ENCODE measurements at places on chromosomes 16 and 17.
A peak's percentile ranks its signal among the peaks of the same experiment; 100 is the strongest.

DNA sequence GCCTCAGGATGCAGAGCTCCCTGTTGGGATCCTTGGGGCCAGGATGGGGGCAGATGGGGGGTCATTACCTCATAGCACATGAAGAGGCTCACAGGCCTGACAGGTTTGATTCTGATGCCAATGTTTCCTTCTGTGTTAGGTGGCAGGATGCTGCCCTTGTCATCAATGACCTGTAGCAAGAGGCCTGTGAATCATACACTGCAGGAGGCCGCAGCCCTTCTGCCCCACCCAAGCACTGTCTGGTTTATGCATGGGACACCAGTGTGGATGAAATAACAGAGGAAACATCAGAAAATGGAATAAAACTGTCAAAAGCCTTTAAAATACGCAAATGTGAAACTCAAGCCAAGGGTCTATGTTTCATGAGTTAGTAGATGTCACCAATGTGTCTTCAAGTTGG lies 60.5 kb upstream of the ACSM2B start:
- no peak for DNase-seq

DNA sequence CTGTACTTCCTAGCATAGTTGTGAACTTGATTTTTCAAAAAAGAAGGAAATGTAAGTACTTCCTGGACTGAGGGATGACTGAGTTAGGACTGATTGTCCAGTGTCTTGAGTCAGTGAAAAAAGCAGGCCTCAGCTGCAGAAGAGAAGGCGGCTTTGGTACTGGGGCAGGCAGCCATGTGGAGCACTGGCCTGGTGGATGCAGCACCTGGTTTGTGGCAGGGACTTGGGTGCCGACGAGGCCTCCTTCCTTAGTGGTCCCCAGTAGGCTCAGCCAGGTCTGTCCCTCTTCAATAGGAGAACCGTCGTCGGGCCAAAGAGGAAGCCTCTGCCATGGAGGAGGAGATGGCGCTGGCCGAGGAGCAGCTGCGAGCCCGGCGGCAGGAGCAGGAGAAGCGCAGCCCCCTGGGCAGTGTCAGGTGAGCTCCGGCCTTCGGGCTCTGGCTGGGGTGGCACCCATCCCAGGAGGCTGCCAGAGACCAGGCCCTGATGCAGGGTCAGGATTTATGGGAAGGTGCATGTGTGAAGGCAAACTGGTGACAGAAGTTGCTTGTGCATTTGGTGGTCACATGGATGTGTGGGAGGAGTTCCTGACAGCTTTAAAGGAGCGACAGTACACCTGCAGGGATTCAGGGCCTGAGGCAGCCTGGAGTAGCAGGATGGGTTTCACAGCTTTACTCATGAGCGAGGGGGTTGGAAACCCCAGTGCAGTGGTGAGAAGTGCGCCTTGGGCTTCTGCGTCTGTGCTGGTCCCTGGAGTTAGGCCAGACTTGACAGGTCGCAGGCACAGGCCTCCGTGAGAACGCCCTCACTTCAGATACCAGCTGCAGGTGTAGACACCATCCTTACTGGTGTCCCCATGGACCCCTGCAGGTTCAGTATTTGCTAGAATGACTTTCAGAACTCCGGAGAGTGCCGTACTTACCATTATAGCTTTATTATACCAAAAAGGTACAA lies 17.3 kb downstream of the DHX38 start:
- DNase-seq: no peak

DNA sequence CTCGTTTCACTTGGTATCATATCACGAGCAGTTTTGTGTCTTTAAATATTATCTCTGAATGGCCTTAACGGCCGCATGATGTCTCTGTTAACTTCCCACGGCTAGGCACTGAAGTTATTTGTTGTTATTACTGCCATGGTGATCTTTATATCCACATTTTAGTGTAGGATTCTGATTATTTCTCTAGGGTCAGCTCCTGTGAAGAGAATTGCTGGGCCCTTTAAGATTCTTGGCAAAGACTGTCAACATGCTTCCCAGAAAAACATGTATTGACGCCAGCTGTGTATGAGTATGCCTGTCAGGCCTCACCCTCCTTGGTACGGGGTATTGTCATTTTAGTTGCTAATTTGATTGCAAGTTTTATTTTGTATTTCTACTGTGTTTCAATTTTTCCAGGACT lies 263.5 kb downstream of the SNX29 start:
- no peak for DNase-seq

GRCh38 chr17:6479622-6480302 lies 35.5 kb downstream of the PIMREG start:
- DNase-seq: no peak

GRCh38 chr16:78365366-78365765 lies 265.9 kb downstream of the WWOX start:
- no peak for DNase-seq

GRCh38 chr17:67994817-67995569 lies 1.3 kb downstream of the C17orf58 start:
- peak; percentile 37 for DNase-seq

GRCh38 chr17:57086069-57086930 lies 1.3 kb downstream of the AKAP1 start:
- DNase-seq: peak; percentile 87

DNA sequence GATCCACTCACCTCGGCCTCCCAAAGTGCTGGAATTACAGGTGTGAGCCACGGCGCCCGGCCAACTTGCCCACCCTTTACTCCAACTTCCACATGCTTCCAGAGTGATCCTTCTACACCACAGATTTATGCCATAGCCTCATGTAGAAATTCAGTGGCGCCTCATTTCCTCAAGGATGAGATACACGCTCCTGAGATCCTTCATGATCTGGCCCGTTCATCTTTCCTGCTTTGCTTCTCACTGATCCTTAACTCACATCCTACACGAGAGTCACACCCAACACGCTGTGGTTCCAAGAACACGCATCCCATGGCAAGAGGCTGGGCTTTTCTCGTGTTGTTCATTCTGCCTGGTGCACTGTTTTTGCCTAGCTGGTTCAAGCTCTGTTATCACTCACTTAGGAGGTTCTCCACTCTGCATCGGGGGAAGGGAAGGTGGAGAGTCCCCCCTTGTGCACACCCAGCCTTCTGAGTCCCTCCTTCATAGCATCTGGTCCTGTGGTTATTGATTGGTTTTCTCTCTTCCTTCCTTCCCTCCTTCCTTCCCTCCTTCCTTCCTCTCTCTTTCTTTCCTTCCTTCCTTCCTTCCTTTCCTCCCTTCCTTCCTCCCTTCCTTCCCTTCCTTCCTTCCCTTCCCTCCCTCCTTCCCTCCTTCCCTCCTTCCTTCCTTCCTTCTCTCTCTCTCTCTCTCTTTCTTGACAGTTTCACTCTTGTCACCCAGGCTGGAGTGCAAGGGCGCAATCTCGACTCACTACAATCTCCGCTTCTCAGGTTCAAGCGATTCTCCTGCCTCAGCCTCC lies 32.7 kb upstream of the GCSH start:
- no peak for DNase-seq

DNA sequence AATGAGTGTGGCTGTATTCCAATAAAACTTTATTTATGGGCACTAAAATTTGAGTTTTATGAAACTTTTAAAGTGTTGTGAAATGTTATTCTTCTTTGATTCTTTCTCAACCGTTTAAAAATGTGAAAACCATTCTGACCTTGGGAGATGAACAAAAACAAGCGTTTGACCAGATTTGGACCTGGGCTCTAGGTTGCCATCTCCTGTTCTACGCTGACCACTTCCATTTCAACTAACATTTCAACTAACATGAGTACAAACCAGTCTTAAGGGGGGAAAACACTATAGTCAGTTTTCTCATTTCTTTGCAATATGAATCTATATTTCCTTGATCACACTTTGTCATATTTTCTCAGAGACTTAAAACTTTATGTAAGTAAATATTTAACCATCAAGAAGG lies 118.4 kb upstream of the IRX5 start:
- DNase-seq: no peak

- no peak for DNase-seq
Measured at GRCh38 chr17:10698096-10698818, 863 bp downstream of the ADPRM start.

- no peak for DNase-seq
Measured at GRCh38 chr16:73288520-73288919, 240.6 kb upstream of the ZFHX3 start.

- DNase-seq: peak; percentile 28
Measured at GRCh38 chr17:81601525-81602120, 35.3 kb downstream of the NPLOC4 start.

DNA sequence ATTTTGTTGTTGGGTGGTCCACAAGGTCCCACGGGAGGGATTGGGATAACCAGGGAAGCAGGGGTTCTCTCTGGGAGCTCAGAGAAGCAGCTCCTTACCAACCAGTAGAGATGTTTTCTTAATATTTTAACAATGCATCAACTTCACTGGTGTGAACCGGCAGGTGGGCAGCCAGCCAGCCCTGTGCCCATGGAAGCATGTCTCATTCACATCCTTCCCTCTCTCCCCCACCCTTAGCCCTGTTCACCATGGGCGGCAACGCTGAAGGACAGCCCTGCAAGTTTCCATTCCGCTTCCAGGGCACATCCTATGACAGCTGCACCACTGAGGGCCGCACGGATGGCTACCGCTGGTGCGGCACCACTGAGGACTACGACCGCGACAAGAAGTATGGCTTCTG lies 9.3 kb downstream of the MMP2 start:
- DNase-seq: no peak

DNA sequence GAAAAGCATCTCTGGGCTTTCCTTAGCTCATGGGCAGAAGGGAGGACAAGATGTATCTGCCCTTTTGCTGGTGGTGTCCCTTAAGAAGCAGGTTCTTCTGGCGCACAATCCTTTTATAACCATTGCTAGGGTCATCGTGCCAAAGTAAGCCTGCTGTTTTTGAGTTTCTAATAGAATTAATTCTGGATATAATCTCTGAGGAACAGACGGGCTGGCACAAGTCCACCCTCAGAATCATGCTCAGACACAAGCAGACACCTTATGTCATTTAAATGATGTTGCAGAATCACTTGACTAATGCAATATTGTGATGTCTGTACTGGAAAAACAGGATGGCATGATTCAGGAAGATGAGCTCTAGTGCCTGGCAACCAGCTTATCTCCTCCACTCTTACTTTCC lies 18.8 kb upstream of the MMD start:
- no peak for DNase-seq

- peak; percentile 36 for DNase-seq
Measured at GRCh38 chr16:69131167-69131838, 1.1 kb downstream of the CHTF8 start.

- no peak for DNase-seq
Measured at GRCh38 chr17:77822302-77823030, 136.0 kb upstream of the TNRC6C start.

GRCh38 chr16:50444526-50444925 lies 75.7 kb upstream of the BRD7 start:
- DNase-seq: no peak

All from upper lobe of left lung (tissue), 6 donors.